Sigmoid colon (tissue), 7 donors: ENCODE measurements at places on chromosomes 1 and 21.
A peak's percentile ranks its signal among the peaks of the same experiment; 100 is the strongest.

DNA sequence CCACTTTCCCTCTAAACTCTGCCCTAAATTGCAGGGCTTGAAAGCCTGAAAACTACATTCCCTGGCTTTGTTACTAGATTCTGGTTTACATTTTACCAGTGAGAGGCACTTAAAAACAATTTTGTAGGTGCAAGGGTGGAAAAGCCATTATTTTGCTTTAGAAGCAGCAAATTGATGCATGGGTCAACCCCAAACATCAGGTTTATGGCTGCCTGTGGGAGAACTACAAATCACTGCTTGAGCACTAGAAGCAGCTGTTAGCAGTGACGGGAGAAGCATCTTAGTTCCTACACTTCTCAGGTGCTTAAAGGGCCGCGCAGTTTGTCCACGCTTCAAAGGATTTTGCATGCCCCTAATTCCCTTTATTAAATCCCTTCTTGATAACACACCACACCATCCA is 417.2 kb downstream of the PCP4 start:
- H3K4me1 ChIP-seq, result no peaks in the 10 kb centered on the region
- H3K36me3 ChIP-seq, result no peaks in the 10 kb centered on the region
- no peaks in the 10 kb centered on the region for H3K27me3 ChIP-seq
- DNase-seq, result no peak
- H3K27ac ChIP-seq, result no peak overlapping the region

DNA sequence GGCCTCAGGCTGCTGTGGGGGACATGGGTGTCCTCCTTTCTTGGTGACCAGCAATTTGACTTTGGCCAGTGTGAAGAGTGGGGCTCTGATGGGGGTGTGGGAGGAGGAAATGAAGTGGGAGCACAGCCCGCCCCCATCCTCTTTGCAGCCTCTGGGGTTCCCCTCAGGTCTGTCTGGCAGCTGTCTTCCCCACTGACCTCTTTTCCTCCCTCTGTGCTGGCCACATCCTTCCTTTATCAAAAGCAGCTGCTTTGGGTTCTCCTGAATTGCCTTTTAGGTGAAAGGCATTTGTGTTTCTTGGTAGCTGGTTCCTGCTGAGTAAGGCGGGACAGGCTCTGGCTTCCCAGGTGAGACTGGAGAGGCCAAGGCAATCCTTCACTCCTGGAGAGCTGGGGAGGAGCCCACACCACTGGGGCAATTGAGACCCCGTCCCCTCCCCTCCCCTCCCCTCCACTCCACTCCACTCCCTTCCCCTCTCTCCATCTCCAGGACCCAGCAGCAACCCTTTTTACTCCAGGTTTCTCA is 24.9 kb downstream of the PCAT6 start:
- no peaks in the 10 kb centered on the region for H3K27me3 ChIP-seq
- no peaks in the 10 kb centered on the region for H3K36me3 ChIP-seq
- no peak for DNase-seq
- H3K4me1 ChIP-seq, result no peaks in the 10 kb centered on the region

GRCh38 chr1:172723251-172723650 is 64.3 kb downstream of the FASLG start:
- no peak overlapping the region for H3K27ac ChIP-seq
- H3K4me1 ChIP-seq, result no peaks in the 10 kb centered on the region
- DNase-seq, result no peak
- H3K36me3 ChIP-seq, result no peaks in the 10 kb centered on the region

- no peak overlapping the region for H3K4me3 ChIP-seq
- H3K27me3 ChIP-seq, result no peaks in the 10 kb centered on the region
- H3K36me3 ChIP-seq, result peaks cover 25% of the 10 kb centered on the region
Measured at GRCh38 chr1:206589206-206589605, 23.1 kb downstream of the EIF2D start.

DNA sequence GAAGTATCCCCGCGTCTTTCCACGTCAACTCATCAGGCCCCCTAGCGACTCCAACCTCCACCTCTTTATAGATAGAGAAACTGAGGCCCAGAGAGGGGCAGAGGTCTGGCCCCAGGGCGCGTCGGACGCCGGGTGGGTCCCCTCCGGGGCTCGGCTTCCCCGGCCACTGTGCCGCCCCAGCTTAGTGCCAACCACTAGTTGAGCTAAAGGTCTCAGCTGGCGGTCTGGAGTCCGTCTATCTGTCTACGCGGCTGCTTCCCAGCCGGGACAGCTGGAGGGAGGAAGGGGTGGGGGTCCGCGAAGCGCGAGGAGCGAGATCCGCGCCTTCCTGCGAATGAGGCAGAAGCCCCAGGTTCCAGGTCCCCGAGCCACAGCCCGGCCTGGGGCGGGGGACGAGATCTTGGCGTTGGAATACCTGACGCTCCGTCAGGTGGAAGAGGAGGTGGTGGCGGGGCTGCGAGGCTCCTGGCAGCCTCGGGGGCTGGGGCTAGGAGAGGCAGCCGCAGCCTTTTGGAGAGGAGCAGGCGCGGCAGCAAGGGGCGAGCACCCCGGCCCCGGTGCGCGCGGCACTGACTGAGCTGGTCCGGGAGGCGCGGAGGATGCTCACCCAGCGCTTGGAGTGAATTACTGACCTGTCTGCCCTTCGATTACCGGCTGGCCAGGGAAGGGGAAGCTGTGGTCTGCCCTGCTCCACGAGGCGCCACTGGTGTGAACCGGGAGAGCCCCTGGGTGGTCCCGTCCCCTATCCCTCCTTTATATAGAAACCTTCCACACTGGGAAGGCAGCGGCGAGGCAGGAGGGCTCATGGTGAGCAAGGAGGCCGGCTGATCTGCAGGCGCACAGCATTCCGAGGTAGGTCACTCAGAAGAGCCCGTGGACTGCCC is 937 bp downstream of the PODN start:
- H3K27me3 ChIP-seq, result no peaks in the 10 kb centered on the region
- no peaks in the 10 kb centered on the region for H3K36me3 ChIP-seq
- peak overlapping the region; percentile 85 for H3K27ac ChIP-seq
- peaks cover 22% of the 10 kb centered on the region for H3K4me1 ChIP-seq

- no peak overlapping the region for H3K27ac ChIP-seq
- no peaks in the 10 kb centered on the region for H3K36me3 ChIP-seq
- H3K27me3 ChIP-seq, result peaks cover 5% of the 10 kb centered on the region
- no peaks in the 10 kb centered on the region for H3K4me1 ChIP-seq
- no peak for DNase-seq
- no peak overlapping the region for H3K4me3 ChIP-seq
Measured at GRCh38 chr1:10869933-10870332, 73.5 kb upstream of the CASZ1 start.

GRCh38 chr1:31483012-31483946 is 70.3 kb downstream of the SERINC2 start:
- no peaks in the 10 kb centered on the region for H3K27me3 ChIP-seq
- no peaks in the 10 kb centered on the region for H3K36me3 ChIP-seq
- no peaks in the 10 kb centered on the region for H3K4me1 ChIP-seq
- no peak overlapping the region for H3K27ac ChIP-seq
- DNase-seq, result peak; percentile 72

DNA sequence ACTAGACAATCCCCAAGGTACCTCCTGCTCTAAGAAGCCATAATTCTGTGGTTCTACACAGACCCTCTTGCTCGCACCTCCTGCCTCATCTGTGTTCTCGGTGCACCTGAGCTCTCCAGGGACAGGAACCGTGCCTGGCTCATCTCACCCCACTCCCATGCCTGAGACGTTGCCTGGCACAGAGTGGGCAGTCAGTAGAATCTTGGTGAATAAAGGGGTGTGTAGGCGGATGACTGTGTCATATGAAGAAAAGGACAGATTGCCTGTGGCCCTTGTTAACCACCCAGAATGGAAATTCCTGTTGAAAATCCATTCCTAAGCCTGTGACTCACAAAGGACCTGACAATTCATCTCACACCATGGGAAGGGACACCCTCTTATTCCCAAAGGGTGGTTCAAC is 92.9 kb downstream of the KCNN3 start:
- DNase-seq, result no peak
- H3K36me3 ChIP-seq, result no peaks in the 10 kb centered on the region
- no peak overlapping the region for H3K4me3 ChIP-seq
- H3K4me1 ChIP-seq, result peaks cover 3% of the 10 kb centered on the region
- no peaks in the 10 kb centered on the region for H3K27me3 ChIP-seq
- H3K27ac ChIP-seq, result no peak overlapping the region

GRCh38 chr21:45338311-45339017 is 50.8 kb upstream of the POFUT2 start:
- peaks cover 7% of the 10 kb centered on the region for H3K4me1 ChIP-seq
- no peaks in the 10 kb centered on the region for H3K27me3 ChIP-seq
- no peak overlapping the region for H3K4me3 ChIP-seq
- DNase-seq, result peak; percentile 45

GRCh38 chr21:24163539-24163938 is 1443.7 kb downstream of the MRPL39 start:
- no peak overlapping the region for H3K4me3 ChIP-seq
- H3K27me3 ChIP-seq, result no peaks in the 10 kb centered on the region
- no peaks in the 10 kb centered on the region for H3K36me3 ChIP-seq
- H3K4me1 ChIP-seq, result no peaks in the 10 kb centered on the region

GRCh38 chr1:17128361-17128760 is 9.1 kb upstream of the PADI2 start:
- peaks cover 13% of the 10 kb centered on the region for H3K4me1 ChIP-seq
- no peak overlapping the region for H3K4me3 ChIP-seq
- no peaks in the 10 kb centered on the region for H3K27me3 ChIP-seq
- H3K27ac ChIP-seq, result peak overlapping the region; percentile 44
- no peak for DNase-seq

- H3K4me1 ChIP-seq, result no peaks in the 10 kb centered on the region
- H3K36me3 ChIP-seq, result no peaks in the 10 kb centered on the region
- H3K27me3 ChIP-seq, result no peaks in the 10 kb centered on the region
- no peak overlapping the region for H3K4me3 ChIP-seq
- H3K27ac ChIP-seq, result no peak overlapping the region
- DNase-seq, result no peak
Measured at GRCh38 chr1:147904726-147905125, 2.1 kb downstream of the GJA8 start.

DNA sequence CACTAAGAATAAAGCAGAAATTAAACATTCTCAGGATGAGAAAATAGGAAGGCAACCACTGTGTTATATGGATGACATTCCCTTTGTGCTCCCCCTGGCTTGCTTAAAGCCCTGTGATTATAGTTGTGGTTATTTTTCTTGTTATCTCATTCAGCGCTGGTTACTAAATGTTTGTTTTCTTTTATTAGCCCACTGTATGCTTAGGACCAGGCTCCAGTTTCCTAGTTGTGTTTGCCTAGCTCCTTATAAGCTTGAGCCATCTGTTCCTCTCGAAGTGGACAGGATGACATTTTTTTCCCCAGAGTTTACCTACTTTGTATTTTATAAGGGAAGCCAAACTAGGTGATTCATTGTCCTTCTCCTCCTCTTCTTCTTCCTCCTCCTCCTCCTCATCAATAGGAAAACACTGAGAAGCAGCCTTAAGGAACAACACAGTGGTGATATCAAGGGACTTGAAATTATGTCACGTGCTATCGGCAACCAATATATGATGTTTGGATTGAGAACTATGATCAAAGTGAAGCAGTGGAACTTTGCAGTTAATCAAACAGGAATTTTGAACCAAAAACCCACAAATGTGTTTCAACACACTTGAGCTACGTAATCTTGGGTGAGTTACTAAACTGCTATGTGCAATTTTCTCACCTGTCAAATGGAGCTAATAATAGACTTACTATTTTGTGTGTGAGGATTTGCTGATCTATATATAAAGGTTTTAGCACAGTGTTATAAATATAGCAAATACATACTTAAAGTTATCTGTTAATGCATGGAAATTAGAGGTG is 35.1 kb upstream of the RGS7 start:
- H3K27me3 ChIP-seq, result no peaks in the 10 kb centered on the region
- H3K36me3 ChIP-seq, result no peaks in the 10 kb centered on the region
- H3K4me3 ChIP-seq, result no peak overlapping the region
- DNase-seq, result no peak

DNA sequence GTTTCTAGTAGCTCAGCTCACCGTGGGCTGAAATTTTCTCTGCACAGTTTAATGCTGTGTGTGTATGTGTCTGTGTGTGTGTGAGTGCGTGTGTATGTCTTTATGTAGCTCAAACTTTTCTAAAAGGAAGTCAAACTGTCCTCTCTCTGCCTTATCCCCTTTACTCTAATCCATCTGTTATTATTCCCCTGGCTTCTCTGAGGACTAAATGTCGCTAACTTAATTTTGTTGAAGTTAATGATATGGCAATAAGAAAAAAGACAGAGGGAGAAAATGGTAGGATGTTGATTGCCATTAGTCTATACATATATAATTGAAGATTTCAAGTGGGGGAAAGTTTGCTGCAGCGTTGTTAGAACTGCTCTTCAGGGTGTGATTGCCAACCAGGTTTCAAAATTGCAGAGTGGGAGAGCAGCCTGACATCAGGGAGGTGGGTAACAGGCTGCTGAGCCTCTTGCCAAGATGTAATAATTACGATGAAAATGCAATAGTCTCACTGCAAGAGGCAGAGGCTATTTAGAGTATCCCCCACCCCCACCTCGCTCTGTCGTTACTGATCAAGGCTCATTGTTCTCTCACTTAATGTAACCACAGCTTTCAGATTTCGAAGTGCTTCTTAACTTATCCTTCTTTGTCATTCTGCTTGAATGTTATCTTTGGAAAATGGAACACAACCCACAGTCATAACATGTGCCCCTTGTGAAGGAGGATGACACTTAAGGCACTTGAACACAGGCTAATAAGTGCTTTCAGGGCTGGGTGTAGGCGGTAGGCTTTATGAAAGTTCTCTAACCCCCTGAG is 559.0 kb upstream of the PLXNA2 start:
- no peaks in the 10 kb centered on the region for H3K4me1 ChIP-seq
- no peaks in the 10 kb centered on the region for H3K36me3 ChIP-seq
- no peaks in the 10 kb centered on the region for H3K27me3 ChIP-seq
- no peak overlapping the region for H3K4me3 ChIP-seq

DNA sequence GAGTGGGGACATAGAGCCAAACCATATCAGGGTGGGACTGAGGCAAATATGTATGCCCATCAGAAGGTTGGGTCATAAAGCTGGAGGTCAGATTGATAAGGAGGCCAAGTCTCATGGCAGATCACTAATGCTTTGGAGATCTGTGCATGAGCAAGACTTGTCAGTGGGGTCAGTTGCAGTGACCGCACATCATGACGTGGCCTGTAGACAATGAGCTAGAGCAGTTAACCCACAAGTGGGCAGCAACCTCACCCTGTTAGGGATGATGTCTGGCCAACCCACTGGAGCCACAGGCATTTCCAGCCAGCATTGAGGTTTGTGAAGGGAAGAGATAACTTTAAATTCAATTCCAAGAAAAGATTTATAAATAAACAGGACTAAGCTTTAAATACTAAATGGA is 66.7 kb downstream of the XCL1 start:
- no peaks in the 10 kb centered on the region for H3K27me3 ChIP-seq
- DNase-seq, result no peak
- no peaks in the 10 kb centered on the region for H3K4me1 ChIP-seq
- H3K4me3 ChIP-seq, result no peak overlapping the region

DNA sequence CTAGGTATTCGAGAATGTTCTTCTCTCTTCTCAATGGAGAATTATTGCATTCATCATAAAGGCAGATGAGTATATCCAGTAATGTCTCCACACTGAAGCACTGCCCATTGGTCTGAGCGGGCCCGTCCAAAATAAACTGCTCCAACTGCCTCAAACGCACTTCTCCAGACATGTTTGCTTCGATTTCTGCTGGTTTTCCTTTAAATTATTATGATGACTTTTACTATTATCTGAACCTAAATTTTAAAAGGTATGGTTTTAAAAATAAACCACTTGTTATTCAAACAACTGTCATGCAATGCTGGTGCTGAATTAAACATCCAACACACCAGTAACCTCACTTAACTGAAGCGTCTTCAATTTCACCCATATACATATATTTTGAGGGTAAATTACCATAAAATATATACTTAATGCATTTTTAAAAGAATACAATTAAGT is 1.3 kb downstream of the CDC42BPA start:
- no peaks in the 10 kb centered on the region for H3K36me3 ChIP-seq
- H3K4me1 ChIP-seq, result peaks cover 8% of the 10 kb centered on the region
- H3K27ac ChIP-seq, result peak overlapping the region; percentile 97
- peak overlapping the region; percentile 92 for H3K4me3 ChIP-seq
